CD4-positive, CD25-positive, alpha-beta regulatory T cell (primary cell): ENCODE measurements at places on chromosomes 5 and 9.

DNA sequence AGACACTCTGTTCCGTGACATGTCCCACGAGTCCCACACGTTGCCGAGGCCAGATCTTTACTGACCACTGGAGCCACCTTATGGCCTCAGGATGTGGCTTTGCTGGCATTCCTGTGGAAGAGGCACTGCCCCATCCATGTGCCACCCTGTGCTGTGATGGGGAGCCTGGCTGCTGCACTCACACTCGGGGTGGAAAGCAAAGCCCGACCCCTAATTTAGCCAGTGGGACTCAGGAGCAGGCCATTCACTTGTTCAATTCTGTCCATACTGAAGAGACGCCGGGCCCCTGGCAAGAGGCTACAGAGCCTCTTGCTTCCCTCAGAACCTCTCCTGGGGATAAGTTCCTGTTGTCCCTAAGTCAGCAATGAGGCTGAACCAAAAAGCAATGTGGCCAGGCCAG is 18.6 kb upstream of the CEP72 start:
- DNase-seq: no peak

- peak; percentile 78 for DNase-seq
Observed at GRCh38 chr9:35604578-35605350, at the start of gene TESK1. TESK1 (plus strand) TSS chr9:35605262; CDS start chr9:35605620, 358 bp downstream.

GRCh38 chr9:110217656-110218099 is 9.7 kb upstream of the C9orf152 start:
- no peak for DNase-seq

GRCh38 chr5:103178167-103178566 is 58.1 kb downstream of the PPIP5K2 start:
- DNase-seq: no peak

DNA sequence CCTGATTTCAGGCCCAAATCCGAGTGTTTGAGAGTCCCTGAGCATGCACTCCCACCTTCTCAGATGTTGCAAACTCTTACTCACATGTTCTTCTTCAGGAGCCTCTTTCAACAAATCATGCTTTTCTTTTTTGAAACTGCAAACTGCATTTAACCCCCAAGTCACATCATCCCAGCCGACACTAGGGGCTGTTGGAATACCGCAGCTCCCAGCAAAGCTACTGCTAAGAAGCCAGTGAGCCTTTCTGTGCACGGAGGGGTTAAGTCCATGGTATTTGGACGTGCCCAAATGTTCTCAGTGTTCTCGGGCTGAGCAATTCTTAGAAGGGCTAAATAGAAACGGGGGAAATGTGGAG is 282.9 kb downstream of the NFIB start:
- DNase-seq: no peak

DNA sequence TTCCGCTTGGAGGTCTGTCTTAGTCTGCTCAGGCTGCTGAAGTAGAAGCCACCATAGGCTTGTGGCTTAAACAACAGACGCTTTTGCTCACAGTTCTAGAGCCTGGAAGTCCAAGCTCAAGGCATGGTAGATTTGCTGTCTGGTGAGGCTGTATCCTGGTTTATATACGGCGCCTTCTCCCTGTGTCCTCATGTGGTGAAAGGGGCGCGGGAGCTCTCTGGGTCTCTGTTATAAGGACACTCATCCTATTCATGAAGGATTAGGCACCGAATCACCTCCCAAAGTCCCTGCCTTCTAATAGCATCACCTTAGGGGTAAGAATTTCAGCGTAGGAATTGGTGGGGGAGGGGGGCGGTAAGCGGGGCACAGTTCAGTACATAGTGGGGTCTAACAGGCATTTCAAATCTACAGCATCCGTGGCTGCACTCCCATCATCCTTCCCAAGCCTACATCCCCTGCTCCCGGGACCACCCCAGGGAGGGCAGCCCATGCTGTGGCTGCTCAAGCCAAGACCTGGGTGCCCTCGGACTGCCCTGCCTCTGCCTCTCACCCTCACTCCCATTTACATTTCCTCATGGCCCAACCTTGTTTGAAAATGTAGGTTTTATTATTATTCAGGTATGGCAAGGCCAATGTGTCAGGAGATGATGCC is 15.1 kb upstream of the LPCAT1 start:
- no peak for DNase-seq

DNA sequence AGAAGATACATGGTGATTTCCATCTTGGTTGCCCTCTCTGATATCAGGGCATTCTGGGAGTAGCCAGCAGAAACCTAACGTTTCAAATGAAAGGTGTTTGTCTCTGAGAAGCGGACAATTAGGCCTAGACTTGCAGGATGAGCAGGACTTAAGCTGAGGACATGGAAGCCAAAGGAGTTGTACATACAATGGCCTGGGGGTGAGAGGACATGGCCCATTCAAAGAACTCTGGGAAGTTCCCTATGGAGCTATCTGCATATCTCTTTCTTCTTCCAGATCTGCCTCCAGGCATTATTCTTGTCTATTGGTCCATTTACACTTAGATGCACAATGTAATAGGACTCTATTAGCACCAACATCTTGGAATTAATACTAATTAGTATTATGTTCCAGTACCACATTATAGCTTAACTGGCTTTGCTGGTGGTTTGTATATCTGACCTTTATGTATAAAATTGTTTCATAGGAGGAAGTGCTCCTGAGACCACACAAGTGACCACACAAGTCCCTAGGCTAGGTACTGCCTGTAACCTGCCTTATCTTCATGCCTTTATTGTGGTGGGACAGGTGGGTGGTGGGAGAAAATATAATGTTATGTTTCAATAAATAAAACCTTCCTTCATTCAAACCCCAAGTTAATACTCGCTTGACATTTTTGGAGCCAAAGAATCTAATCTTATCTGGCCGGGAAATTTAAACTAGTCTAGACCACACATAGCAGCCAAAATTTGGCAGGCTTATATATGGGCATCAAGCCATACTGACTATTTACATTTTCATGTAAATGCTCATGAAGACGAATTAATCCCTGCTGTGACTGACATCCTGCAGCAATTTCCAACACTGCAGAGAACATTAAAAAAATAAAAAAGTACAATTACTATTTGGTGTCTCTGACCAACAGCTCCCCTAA is 52.1 kb upstream of the EQTN start:
- no peak for DNase-seq

DNA sequence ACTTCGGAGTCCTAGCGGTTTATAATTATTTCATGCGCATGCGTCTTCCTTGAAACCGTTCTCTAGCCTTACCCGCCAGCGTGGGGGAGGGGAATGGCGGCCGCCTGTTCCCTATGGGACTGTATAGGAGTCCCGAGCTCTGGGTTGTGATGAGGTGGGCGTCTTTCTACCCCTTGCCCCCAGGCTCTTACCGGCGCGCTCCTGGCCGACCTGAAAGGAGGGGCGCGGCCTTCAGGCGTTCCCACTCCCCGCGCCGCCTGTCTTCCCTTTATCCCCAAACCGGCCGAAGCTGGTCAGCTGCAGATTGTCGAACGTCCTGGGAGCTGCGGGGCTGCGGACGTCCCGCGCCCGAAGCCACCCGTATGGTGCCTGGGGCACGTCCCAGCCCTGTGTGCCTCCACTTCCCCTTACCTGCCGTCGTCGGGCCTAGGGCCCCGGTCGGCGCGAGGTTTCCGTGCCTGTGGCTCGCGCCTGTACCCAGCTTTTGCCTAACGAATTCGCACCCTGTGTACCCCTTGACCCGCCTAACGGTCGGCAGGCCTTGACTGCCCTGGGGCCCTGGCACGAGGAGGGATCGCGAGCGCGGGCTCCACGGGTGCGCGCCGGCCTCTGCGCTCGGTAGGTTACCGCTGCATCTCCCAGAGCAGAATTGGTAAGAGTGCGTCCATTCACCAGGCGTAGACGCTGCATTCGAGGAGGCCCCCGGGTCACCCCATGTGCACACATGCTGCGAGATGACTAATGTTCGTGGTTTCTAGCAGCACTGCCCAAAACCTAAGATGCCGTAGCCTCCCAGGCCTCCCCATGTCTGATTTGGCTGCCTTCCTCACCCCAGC is 653 bp upstream of the HNRNPH1 start:
- DNase-seq: no peak

- no peak for DNase-seq
Observed at GRCh38 chr5:26868504-26868903, 169.9 kb downstream of the CDH9 start.

- no peak for DNase-seq
Observed at GRCh38 chr9:105286098-105286497, 41.6 kb downstream of the SLC44A1 start.

GRCh38 chr5:141875795-141876627 is 2.2 kb downstream of the PCDH1 start:
- no peak for DNase-seq

DNA sequence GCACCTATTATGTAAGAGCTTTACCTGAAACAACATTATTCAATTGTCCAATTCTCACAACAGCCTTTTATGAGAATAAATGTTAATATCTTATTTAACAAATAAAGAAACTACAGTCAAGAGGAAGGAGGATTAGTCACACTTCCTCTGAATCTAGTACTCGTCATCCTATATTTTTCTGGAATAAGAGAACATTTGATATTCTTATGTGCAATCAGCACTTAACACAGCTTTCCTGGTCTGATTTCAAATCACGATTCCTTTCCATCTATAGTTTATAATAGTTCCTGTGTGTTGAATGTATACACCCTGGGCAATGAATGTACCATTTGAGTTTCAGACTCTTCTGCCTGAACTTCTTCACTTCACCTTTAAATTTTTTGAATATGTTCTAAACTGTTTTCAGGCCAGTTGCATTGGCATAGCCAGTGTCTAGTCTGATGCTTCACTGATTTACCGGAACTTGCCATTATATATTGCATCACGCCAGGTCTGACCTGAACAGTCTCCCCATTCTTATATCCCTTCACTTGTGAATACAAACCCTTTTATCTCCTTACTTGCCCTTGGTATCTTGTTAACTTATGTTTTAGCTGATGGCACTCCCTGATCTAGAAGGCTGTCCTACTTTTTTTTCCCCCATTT is 698.3 kb downstream of the MAT2B start:
- DNase-seq: no peak

DNA sequence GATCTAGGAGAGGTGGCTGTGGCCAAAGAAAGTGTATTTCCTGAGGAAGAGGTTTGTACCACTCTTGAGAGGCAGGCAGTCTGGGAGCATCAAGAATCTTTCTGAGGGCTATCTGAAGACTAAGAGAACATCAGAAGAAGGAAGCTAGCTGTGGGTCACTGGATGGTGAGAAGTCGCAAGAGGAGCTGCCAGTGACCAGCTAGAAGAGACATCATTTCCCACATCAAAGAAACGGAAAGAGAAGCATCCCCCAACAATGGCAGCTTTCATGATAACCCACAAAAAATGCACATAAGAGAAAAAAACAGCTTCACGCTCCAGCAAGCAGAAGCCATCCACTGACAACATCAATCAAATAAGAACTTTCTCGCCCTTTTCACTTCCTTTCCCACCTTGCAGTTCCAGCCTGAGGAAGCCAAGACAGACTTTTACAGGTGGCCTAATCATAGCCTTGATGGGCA is 25.0 kb upstream of the CEP78 start:
- DNase-seq: peak; percentile 51

- DNase-seq: no peak
Observed at GRCh38 chr5:59588922-59589321, 304.6 kb downstream of the PDE4D start.

DNA sequence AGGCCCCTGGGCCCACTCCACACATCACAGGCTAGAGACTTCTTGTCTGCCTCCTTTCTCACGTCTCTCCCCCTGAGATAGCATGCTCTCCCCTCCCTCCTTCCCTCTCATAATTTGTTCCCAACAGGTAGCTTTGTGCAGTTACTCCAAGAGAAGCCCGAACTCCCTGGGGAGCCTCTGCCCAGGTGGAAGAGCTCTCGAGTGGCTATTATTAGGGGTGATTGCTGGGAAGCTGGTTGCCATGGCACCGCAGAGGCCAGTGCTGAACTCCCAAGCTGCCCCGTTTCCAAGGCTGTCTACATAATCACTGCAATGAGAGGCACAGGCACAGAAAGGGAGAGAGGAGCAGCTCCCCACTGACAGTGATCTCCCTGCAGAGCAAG is 104.7 kb upstream of the GPR151 start:
- DNase-seq: no peak

DNA sequence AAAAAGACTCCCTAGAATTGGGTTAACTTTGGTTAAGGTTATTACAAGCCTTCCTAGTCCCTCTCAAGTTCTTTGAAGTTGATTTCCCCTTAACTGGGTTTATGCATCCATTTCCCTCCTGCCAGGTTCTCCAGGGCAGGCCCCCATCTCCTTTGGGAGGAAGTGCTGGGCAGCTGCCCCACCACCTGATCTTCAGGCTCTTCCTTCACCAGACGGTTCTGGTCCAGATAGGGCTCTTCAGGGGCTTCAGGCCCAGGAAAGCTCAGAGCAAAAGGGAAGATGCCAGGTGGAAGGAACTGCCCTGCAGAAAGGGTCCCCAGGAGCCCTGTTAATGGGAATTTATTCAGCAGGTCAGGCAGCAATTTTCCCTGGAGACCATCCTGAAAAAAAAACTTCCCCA is 2.1 kb downstream of the SMIM32 start:
- no peak for DNase-seq

- no peak for DNase-seq
Observed at GRCh38 chr9:121268598-121268850, 562 bp downstream of the GSN start.

DNA sequence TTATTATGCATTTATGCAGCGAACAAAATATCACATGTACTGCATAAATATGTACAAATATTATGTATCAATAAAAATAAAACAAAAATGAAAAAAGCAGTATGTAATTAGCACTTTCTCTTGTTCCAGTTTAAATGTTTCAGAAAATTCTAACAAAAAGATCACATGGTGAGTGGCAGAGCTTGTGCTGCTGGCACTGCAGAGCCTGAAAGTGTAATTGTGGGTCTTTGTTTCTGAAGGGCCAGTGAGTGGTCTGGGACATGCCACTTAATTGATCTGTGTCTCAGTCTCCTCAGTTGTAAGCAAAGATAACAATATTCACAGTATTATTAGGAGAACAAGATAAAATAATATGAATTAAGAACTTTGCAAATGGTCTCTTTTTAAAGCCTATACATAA is 39.5 kb upstream of the RAI14 start:
- no peak for DNase-seq

GRCh38 chr9:108395421-108395820 is 460.4 kb downstream of the ACTL7B start:
- no peak for DNase-seq

DNA sequence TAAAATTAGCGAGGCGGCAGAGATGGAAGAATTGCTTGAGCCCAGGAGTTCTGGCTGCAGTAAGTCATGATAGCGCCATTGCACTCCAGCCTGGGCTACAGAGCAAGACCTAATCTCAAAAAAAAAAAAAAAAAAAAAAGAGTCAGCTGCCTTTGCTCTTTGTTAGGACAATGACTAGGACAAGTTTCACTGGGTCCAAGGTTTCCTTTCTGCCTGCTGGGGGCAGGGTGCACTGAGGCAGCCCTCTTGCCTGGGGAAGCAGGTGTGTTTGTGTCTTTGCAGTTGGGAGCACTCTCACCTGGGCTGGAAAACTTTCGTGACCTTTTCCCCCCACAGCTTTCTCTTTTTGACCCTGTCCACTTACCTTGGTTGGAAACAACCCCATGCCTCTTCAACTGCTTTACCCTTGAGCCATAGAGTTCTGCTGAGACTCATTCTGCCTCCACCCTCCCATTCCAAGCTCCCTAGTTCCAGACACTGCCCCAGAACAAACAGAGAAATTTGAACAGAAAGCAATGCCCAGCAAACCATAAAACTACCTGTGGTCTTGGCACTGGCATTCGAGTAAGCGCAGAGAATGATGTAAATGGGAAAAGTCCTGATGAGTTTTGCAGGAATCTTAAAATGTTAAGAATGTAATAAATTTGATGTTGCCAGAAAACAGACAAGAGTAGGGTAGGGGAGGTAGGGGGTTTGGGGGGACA is 17.0 kb upstream of the MYO10 start:
- no peak for DNase-seq
